ENCODE measurements at places on chromosomes 7 and 10.

- DNase-seq = no peak
These were observed 63.1 kb downstream of the MALRD1 start for GRCh38 chr10:19111501-19112267.

DNA sequence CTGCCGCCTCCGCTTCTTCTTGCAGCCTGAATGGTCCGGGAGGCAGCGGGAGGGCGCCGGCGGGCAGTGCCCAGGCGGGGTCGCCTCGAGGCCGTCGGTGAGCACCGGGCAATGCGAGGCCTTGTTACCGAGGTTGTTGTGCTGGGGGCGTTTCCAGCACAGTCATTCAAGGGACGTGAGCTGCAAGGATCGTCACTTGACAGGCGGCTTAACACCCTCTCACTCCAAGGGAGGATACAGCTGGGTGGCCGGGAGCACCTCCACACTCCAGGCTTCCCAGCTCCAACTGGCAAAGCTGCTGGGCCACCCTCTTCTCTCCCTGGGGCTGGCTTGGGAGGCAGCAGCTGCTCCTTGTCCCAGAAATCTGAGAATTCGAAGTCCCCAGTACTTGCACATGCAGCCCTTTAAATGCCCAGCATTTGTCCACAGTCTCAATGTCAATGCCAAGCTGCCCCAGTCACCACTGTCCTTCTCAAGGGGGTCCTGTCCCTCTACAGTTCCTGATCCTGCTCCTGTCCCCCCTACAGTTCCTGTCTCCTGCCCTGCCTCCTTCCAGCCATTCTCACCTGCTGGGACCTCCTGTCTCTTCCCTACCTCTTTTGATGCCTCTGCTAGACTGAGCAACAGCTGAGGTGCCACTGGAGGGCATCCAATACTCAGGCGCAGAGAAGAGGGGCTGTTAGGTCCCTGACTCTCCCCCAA is 4.4 kb upstream of the HOXA11 start:
- DNase-seq = no peak

- no peak for DNase-seq
These were observed 1.4 kb downstream of the PPP2R2D start for GRCh38 chr10:131902211-131902610.

GRCh38 chr10:96053985-96054384 is 10.6 kb downstream of the CCNJ start:
- DNase-seq = no peak

DNA sequence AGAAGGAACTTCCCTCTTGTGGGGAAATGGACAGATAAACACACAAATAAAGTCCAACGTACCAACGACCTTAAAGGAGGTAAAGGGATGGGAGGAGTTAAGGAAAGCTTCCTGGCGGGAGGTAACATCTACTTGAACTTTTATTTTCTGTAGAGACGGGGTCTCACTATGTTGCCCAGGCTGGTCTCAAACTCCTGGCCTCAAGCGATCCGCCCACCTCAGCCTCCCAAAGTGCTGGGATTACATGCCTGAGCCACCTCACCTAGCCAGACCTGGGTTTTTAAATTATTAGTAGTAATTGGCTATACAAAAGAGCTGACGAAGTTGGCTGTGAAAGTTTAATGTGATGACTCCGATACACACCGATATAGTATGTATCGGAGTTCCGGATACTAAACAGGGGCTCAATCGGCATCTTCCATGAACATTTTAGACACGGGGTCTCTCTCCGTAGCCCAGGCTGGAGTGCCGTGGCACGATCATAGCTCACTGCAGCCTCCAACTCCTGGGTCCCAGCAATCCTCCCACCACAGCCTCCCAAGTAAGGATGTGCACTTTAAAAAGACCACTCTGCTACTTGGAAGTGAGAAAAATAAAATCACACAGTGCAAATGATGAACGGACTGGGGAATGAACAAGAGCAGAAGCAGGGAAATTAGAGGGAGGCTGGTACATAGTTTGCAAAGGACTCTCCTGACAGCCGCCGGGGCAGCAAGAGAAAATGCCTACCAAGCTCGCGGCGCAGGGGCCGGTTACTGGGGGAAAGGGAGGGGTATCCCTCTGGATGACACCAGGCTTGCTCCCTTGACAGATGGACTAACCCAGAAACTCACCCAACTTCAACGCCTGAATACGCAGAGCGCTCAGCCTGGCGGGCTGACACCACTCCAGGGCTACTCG is 1.0 kb downstream of the BCL7B start:
- no peak for DNase-seq

GRCh38 chr10:93071674-93072224 is 1.9 kb upstream of the CYP26A1 start:
- no peak for DNase-seq

DNA sequence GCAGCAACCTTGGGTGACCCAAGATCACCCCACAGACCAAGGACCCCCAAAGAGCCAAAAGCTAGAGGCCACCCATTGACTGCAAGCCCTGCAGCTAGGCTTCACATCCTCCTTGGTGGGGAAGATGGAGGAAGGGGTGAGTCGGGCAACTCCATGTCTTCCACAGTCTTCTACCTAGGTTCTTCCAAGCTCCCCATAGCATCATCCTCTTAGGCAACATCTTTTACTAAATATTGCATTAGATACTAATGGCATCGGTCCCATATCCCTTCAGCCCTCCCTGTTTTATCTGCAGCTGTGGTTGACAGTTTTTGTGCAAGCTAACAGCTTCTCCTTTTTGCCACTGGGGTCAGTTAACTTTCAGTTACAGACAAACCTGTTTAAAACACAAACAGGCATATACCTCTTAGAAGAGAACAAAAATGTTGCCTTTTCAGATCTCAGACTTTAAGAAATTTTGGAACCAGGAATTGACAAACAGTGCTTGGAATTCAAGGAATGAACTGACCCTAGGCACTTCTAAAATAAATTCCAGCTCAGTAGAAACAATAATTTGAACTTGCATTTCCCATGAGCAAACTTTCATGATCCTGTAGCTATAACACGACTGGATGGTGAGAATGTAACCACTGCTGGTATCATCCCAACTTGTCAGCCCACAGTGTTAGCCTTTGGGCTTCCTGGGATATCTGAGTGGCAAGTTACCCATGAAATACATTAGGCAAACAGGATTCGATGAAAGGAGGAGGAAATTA is 33.9 kb upstream of the MSMB start:
- no peak for DNase-seq

- no peak for DNase-seq
These were observed 153.0 kb downstream of the SNX13 start for GRCh38 chr7:17787257-17787656.

DNA sequence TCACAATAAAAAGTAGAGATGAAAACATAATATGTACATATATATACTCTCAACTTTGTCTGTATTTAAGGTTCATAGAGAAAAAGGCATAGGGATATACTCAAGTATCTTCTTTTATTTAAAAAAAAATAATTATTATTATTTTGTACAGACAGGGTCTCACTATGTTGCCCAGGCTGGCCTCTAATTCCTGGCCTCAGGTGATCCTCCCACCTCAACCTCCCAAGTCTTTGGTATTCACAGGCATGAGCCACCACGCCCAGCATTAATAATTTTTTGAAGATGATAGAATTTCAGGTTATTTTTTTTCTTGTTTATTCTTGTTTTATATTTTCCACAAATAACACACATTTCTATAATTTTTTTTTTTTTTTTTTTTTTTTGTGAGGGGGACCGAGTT is 113.8 kb downstream of the PLXNA4 start:
- no peak for DNase-seq

- no peak for DNase-seq
These were observed 62.8 kb downstream of the ZEB1 start for GRCh38 chr10:31381766-31382316.

DNA sequence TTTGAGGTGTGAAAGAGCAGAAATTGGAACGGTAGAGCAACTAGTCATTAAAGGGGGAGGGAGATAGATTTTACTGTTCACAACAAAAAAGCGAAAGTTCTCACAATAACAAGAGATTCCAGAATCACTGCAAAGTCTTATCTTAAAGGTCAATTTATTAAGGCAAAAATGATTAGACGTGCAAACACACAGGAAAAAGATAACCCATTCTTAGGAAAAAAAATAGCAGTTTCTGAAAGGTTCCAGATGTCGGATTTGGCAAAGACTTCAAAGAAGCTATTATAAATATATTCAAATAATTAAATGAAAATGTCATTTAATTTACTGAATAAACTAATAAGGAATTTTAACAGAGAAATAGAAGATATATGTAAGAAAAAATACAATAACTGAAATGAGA is 70.8 kb upstream of the GNAI1 start:
- DNase-seq = no peak

DNA sequence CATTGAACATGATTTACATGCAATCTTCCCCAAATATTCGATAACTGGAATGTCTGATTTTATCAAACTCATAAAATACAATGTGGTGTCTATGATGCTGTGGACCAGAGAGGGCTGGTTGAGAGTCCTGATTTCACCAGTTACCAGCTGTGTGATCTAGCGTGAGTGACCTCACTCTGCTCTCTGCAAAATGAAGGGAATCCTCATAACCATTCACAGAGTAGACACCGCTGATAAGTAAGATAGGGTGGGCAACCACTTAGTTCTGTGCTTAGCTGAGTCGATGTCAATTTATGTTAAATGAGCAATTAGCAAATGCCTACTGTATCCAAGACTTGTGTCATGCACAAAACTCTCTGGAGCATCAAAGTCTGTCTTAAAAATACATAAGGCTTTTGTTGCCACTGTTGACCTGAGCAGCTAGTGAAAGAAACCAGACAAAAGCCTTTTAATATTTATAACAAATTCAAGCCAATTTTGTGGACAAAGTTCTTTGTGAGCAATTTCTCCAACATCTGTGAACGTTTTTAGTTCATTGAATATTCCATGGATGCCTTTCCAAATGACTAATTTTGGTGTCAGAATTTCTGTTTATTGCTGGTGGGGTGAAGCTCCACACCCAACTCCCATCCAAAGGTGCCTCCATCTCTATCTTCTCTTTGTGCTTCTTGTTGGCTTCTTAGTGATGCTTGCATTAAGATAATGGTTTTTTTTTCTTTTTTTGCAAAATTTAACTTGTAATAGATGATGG is 314.2 kb downstream of the ADRA2A start:
- DNase-seq = no peak

DNA sequence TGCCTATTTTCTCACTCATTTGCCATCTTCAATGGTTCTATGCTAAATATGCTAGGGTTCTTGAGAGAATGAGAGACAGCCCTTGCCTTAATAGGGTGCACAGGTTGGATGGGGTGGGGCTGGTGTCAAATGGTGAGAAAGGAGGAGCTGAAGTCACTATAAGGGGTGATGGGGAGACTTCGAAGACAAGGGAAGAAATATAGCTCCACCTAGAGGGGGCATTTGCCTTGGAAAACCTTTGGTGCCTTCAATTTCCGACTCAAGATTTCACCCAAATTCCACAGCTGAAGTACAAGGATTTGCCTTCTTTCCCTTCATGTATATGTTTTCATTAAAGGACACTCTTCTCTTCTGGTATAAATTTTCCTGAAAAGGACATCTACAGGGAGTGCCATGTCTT is 5.6 kb downstream of the PTN start:
- DNase-seq = no peak

- no peak for DNase-seq
These were observed 148.9 kb downstream of the ARID5B start for GRCh38 chr10:62050346-62050892.

DNA sequence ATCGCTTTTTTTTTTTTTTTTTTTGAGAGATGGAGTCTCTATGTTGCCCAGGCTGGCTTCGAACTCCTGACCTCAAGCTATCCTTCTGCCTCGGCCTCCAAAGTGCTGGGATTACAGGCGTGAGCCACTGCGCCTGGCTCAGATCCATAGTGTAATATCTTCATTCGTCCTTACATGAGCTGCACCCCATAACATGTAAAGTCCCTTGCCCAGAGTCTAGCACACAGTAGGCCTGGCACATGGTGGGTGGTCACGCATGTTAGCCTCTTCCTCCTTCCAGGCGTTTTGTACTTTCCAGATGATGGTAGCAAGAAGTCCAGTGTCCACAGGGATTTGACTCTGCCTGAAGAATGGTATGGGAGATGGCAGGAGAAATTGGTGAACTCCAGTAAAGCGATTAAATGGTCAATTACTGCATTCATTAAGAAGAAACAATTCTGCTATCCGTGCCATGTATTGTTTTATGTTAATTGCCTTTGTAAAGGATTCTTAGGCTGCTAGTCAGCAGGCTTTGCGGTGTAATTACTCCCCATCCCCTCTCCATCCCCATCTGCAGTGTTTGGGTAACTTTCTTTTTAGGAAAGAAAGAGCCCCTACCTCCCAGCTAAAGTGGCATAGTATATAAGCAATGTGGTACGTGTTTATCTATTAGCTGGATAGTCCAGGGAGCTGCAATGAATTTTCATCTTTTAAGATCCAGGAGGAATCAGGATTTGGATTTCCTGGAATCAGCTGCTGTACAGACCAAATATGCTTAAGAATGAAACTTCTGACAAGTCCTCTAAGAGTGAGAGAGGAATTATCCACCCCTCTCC is 1.2 kb downstream of the TPST1 start:
- DNase-seq = no peak

GRCh38 chr7:756231-756927 is 29.3 kb upstream of the PRKAR1B start:
- no peak for DNase-seq

DNA sequence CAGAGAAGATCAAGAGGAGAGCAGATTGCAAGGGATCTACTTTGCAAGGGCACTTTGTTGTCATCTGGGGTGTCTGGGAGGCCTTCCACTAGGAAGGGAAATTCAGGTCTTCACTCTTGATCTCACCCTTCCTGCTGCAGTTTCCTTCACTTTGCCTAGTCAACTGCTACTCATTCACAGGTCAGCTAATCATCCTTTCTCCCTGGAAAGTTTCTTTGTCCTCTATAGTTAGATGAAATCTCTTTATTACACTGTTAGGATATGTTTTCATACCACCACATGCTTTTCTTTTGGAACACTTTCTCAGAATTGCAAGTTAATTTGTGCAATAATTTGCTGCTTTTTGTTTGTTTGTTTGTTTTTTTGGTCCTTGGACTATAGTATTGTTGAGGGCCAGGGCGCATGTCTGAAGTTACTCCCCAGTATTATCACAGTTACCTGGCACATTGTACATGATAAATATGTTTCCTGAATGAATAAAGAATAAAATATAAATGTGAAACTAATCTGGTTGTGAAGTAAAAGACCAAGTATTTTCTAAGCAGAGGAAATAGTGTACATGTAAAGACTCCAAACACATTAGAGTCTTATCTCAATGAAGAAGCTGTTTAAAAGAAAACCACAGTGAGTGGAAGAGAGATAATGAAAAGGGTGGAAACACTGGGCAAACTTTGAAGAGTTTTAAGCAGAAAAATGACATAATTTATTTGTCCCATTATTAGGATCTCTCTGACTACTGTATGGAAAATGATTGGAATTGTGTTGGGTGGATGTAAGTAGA is 139.9 kb upstream of the DGKB start:
- no peak for DNase-seq

DNA sequence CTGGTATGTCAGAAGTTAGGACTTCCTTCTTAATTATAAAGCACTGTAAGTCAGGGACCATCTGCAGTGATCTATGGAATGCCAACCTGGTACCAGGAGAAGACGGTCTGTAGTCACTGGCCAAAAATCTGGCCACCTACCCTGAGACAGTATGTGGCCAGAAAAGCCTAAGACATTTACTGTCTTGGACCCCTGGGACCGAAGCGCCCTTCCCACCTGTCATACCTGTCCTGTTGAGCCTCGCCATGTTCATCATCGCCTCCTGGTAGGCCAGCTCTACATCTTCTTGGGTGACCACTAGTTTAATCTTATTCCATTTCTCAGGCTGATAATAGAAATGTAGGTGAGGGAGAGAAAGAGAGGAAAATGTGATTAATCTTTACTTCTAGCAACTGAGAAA is 20.0 kb downstream of the SEPHS1 start:
- no peak for DNase-seq

GRCh38 chr7:128737867-128738385 is 1.2 kb upstream of the CALU start:
- DNase-seq = no peak

- no peak for DNase-seq
These were observed 47.4 kb downstream of the AUTS2 start for GRCh38 chr7:69645683-69646082.

All from activated CD4-positive, alpha-beta T cell treated with anti-CD3 and anti-CD28 coated beads for 24 hours (primary cell).